Stimulated activated CD8-positive, alpha-beta memory T cell treated with anti-CD3 and anti-CD28 coated beads, Interleukin-7, amount 100 ng/mL, for 1 hour (primary cell): ENCODE measurements at places on chromosomes 2 and 18.

DNA sequence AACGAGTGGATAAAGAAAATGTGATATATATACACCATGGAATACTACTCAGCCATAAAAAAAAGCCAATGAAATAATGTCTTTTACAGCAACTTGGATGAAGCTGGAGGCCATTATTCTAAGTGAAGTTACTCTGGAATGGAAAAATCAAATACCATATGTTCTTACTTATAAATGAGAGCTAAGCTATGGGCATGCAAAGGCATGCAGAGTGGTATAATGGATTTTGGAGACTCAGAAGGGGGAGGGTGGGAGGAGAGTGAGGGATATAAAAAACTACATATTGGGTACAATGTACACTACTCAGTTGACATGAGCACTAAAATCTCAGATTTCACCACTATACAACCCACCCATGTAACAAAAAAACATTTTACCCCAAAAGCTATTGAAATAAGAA lies 1.7 kb upstream of the MSGN1 start:
- DNase-seq: no peak

GRCh38 chr2:227192491-227192890 lies 28.1 kb downstream of the COL4A3 start:
- DNase-seq: no peak

GRCh38 chr18:22856870-22857269 lies 76.3 kb upstream of the RBBP8 start:
- DNase-seq: no peak

- no peak for DNase-seq
These were observed 773 bp downstream of the MBP start for GRCh38 chr18:77131652-77132368.

GRCh38 chr2:101026253-101026701 lies 24.2 kb downstream of the RPL31 start:
- no peak for DNase-seq
